ENCODE measurements at places on chromosomes 11 and 22.

GRCh38 chr11:1146365-1146764, 11.4 kb upstream of the MUC5AC start:
- no peak for DNase-seq

DNA sequence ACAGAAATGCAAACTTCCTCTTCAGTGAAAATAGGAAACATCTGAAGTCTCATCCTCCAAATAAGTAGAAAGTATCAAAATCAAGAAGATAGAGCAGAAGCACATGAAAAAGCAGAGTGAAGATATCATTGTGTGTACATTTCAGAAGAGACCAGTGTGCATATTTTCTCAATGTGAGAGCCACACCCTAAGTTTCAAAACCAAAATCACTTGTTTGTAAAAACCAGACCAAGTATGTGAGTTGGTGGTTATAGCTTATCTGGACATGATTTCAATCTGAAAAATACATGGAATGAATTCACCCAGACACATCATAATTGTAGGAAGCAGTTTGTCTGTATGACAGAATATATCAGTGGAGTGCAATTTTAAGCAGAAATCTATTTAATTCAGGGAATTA, 536.0 kb downstream of the JRKL start:
- DNase-seq, result no peak

- DNase-seq, result no peak
These were observed 52.4 kb downstream of the SYT13 start for GRCh38 chr11:45233804-45234170.

GRCh38 chr11:26741036-26741435, 19.2 kb upstream of the SLC5A12 start:
- no peak for DNase-seq

DNA sequence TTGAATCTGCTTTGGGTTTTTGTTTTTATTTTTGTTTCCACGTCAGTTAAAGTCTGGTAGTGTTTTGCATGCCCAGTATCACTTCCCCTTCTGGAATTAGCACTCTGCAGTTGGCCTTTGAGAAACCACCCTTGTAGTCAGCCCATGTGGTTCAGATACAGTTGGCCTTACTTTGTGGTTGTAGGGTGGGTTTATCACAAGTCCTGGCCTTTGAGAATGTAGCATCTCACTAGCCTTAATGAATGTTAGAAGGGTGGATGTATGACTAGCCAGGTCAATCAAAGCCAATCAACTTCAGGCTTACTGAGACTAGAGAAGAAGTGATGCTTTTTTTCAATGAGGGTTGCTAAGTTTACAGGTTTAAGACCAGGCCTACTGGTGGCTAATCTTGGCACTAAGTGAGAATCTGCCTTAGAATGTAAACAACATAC, 19.8 kb downstream of the ARL14EP start:
- no peak for DNase-seq

DNA sequence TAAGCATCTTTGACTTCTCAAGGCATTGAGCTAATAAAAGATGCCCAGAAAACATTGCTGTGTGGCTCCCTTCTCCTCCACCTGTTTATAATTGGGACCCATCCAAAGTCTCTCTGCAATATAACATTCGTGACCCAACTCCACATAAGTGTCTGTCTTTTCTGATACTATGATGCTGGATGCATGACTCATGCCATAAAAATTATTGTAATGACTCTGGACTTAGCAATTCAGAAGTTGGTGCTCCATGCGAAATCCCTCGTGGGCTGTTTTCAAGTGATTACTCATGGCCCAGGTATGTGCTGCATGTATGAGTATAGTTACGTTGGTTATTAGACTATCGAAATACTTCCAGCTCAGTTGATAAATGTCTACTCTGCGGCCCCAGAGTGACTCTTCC, 11.7 kb downstream of the FJX1 start:
- no peak for DNase-seq

DNA sequence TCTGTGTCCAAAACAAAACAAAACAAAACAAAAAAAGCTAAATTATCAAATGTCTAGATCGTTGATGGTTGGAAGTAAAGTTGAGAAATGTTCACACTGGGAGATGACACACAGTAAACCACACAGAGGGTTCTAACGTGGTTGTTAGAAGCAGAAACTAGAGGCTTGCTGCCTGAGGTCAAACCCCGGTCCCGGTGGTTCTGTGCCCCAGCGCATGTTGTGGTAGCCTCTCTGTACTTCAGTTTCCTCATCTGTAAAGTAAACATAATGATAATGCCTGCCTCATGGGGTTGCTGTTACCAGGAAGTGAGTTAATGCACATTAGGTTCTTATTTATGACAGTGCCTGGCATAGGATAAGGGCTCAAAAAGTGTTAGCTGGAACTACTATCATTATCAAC, 33.4 kb downstream of the PPARA start:
- DNase-seq, result no peak

DNA sequence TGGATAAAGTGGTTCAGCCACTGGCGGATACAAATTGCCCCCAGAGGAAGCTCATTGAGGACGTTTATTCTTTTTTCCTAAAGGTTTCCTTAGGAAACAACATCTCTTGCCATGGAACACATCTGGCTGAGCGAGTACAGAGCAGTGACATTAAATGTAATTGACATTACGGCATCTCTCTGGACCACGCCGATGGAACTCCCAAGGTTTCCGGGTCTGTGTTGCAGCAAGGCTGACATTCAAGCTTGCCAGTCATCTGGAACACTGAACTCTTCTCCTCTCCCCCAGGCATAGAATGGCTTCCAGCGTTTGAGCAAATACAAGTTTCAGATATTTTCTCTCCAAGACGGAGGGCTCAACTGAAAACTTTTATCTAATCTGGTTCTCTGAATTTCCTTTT, 42.1 kb downstream of the CLMP start:
- no peak for DNase-seq

DNA sequence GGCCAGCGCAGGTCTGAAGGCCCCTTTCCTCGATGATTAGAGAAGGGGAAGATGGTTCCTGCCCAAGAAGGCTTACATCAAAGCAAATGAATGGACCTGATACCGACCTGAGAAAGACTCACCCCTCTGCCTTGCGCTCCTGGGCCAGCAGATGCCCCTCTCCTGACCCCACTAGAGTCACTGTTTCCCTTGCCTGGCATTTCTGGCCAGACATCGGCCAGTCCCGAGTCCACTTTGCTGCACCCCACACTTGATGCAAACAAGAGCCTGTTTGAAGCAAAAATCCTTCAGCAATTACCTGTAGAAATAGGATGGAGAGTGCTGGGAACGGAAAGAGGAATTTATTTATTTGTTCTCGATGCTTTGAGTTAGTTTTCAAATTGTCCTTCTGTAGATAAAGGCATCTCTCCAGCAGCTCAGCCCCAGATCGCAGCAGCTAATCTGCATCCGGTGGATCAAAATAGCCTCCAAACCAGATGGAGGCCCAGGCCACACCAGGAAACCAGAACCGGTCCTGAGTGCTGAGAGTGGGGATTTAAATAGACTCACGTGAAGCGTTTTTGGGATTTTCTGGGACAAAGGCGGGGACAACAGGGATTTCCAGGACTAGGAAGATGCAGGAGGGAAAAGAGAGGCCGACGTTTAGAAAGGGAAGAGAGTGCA, 148.6 kb downstream of the TRIM29 start:
- no peak for DNase-seq

DNA sequence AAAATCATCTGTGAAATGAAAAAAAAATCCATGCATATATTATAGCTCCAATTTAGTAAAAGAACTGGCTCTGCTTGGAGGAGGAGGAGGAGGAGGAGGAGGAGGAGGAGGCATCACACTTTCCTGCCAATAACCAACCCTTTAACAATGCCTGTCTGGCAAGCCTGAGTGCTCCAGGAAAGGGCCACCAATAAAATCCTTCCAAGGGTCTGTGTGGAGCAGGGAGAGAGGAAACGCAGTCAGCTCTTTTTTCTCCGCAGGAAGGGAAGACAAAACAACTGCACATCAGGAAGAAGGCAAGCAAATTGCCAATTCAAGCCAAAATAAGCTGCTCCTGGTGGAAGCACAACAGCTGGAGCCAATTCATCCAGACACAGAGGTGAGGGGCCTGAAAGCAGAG, 139.0 kb downstream of the KCNC1 start:
- no peak for DNase-seq

- no peak for DNase-seq
These were observed 2.8 kb downstream of the EHD1 start for GRCh38 chr11:64875369-64876228.

Data from frontal cortex (tissue), 4 donors.